ENCODE measurements at places on chromosomes 3 and 15.

GRCh38 chr3:133940536-133940935 is 44.9 kb upstream of the RAB6B start:
- no peak for DNase-seq

DNA sequence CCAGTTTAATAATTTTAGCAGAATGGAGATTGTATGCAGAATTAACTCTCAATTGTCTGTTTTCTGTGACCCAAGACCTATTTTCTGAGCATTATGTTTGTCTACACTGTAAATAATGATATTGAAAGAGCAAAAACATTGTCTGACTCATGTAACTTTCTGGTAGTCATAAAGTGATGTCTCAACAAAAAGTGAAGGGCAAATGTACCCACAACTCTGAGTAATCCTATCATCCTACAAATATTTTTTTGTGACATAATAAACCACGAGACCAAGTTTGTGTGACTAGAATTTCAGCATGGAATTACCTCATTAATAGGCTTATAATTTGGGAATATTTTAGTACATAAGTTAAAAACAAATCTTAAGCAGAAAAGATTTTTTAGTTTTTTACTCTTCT is 15.4 kb upstream of the ABHD10 start:
- DNase-seq, result no peak

- DNase-seq, result no peak
Observed at GRCh38 chr3:125160606-125161371, 51.8 kb downstream of the SLC12A8 start.

- no peak for DNase-seq
Observed at GRCh38 chr3:129596194-129597086, 10.0 kb downstream of the PLXND1 start.

GRCh38 chr3:178042376-178042775 is 493.9 kb upstream of the KCNMB2 start:
- no peak for DNase-seq

All from effector memory CD4-positive, alpha-beta T cell (primary cell).